Renal cortical epithelial cell (primary cell): ENCODE measurements at places on chromosomes 7 and 10. TPM values are rescaled to one million over a fixed set of nuclear protein-coding genes. Genes with fewer than 3 reads are reported as not detected.

- no peak for DNase-seq
Observed at GRCh38 chr7:130446259-130446658, 5.4 kb upstream of the CEP41 start.

BLNK gene
- 0.35 and 2.8 TPM in 2 replicates for total RNA-seq

SPDYE6 gene
- total RNA-seq: not detected in 2 replicates

KCNH2 gene
- 1.2 and 2.3 TPM in 2 replicates for total RNA-seq

ACSM6 gene
- total RNA-seq: 0.10 TPM in 1 of 2 replicates, not detected in the other

NEUROD6 gene
- total RNA-seq: not detected in 2 replicates

CADPS2 gene
- 8.7 and 14.6 TPM in 2 replicates for total RNA-seq

DNA sequence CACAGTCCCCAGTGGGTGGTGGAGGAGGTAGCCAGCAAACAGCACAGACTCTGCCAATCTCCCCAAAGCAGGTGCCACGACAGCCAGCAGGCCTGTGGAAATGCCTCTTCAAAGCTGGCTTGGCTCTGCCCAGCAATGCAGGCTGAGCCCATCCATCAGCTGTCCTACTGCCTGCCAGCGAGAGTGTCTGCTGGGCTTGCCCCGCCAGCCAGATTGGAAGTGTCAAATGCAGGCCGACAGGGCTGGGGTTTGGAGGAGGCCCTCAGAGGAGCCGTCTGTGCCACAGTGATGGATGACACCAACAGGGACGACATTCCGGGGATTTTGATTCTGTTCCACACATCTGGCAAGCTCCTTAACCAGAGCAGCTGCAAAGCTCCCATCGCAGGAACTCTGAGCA, 16.7 kb downstream of the HABP2 start:
- DNase-seq: no peak

DNA sequence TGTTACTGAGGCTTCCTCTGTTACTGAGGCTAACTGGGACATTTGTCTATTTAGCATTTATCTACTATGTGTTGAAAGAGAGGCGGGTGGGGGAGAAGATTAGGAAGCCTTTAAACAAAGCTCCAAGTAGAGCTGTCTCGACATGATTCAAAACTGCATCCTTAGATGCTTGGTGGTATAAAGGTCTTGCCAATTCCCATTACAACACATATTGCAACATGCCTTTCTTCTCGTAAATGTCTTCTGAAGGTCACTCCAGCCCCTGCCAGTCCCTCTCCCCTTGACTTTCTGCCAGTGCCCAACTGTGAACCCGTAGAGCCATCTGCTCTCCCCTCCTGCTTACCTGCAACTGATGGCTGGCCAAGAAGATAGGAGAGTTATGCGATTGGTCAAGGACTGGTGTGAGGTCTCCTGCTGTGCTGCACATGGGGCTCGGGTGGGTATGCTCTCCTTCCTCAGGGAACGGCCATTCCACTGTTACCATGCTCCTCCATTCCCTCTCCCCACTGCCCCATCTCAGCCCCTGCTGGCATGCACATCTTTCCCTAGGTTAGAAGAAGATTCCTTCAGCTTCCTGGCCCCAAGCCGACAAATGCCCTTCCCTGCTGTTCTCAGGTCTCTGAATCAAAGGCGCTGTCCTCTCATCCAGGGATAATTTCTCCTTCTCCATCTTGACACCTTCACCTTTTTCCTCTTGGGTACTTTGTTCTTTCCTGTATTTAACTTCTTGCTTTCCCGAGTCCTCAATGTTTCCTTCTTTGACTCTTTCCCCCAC, 43.6 kb upstream of the ZNF32 start:
- no peak for DNase-seq
